ENCODE measurements at places on chromosomes 2 and 18.

DNA sequence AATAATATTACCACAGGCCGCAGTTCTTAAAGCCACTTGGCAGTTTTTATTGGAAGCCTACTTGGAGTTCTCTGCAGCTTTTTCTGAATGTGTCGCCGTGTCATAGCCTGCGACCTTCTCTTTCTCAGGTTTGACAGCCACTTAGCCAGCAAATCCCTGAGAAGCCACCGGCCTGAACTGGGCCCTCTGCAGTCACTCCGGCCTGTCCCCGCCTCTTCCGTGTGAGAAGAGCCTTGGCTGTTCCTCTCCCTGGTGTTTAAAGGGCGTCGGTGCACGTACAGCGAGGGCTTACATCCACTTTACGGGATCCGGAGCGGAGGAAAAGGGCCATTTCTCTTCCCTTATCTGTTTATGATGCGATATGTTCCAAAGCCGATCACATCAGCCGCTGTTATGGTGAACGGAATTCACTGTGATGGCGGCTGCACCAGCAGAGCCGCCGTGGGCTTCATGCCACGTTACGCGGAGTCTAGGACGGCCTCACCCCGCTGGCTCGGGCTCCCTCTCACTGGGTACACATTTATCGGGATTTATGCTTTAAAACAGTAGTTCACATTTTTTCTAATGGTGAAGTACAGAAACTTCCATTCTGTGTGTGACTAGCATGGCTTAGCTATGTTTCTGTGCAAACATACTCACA is 66.8 kb downstream of the GBX2 start:
- no peak for DNase-seq

- DNase-seq, result no peak
Measured at GRCh38 chr18:5142131-5142530, 54.9 kb downstream of the AKAIN1 start.

DNA sequence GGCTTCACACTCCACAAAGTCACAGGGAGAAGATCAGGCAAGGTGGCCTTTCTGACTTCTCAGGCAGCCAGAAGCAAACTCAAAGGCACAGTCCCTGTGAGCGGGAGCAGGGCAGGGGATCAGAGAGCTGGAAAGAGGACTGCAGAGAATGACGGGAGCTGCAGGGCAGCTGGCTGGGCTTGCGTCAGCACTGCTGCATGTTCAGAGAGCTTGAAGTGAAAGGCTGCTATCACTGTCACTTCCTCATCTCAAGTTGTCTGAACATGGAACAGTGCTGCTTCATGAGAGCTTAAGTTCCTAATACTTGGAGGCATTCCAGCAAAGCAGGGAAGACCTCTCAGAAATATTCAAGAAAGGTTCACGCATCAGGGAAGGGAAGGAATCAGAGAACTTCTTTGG is 20.4 kb downstream of the TGFBRAP1 start:
- DNase-seq, result no peak

DNA sequence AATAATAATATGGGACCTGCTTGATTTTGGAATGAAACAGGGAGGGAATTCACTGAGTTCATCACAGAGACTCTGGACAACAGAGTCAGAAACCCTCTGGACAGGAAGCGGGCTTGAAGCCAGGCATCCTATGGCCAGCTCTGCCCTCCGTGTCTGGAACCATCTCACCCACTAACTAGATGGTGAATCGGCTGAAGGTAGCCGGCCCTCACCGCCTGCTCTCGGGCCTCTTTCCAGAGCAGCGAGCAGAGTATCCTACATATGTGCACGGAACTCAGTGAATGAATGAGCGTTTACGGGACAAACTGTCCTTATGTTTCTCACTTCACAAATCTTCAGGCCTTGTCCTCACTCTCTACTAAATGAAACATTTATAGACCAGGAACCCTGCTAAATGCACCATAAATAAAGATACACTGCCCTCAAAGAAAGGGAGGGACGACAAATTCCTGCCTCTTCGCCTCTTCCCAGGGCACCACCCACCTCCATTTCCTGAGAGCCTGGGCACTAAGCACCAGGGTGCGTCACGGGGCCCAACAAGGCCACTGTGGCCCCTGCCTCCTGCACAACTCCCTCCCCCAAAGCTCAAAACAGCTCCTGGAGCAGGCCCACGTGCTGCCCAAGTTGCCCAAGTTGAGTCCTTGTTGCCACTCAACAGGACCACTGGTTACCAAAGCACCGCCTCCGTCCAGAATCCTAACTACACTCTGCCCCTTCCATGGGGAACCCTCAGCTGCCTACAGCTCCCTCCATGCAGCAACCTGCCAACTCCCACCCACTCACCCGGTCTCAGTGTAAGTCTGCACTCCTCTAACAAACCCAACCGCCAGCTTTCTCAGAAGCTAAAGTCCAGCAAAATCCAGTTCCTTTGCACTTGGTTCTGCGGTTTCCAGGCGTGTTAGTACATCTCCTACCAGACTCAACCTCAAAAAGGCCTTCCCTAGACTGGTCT is 1.7 kb downstream of the TBC1D8 start:
- DNase-seq, result no peak

DNA sequence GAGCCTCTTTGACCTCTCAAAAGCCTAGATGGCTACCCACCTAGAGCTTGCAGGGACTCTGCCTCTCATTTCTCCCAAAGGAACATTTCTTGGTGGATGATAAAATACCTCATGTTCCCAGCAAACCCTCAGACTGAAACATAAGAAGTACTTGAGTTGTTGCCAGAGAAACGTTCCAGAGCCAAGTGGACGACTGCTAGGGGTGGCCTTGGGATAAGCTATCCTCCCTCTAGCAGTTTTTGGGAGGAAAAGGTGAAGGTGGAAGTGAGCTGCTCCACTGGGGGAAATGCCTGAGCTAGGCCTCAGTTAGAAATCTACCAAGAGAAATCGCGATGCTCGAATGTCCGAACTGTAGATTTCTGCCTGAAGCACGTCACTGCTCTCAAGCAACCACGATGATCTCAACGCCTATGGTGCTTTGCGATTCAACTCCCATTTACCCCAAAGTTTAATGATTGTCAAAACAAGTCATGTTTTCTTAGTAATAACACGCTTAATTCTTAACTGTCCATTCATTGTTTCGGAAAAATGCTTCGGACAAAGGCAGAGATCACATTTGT is 91.5 kb downstream of the CCBE1 start:
- DNase-seq, result no peak

- DNase-seq, result no peak
Measured at GRCh38 chr2:108918941-108919341, 70.1 kb downstream of the EDAR start.
